ENCODE measurements at places on chromosomes 12 and 14. TPM values are rescaled to one million over a fixed set of nuclear protein-coding genes. Genes with fewer than 3 reads are reported as not detected.

Gene DDN
- 0.55 TPM for total RNA-seq

Gene TRHDE
- total RNA-seq: 0.87 TPM

Gene VSX2
- not detected for total RNA-seq

Gene FOXN4
- total RNA-seq: not detected

Gene CAPRIN2
- total RNA-seq: 23.1 TPM

Gene GNG2
- total RNA-seq: 8.1 TPM

Gene MSRB3
- 73.0 TPM for total RNA-seq

Gene HOXC10
- total RNA-seq: not detected

Gene VRTN
- total RNA-seq: 0.14 TPM
